ENCODE measurements at places on chromosomes 16 and 17.

- DNase-seq, result no peak
Observed at GRCh38 chr16:63192980-63193379, 1156.7 kb upstream of the CDH8 start.

DNA sequence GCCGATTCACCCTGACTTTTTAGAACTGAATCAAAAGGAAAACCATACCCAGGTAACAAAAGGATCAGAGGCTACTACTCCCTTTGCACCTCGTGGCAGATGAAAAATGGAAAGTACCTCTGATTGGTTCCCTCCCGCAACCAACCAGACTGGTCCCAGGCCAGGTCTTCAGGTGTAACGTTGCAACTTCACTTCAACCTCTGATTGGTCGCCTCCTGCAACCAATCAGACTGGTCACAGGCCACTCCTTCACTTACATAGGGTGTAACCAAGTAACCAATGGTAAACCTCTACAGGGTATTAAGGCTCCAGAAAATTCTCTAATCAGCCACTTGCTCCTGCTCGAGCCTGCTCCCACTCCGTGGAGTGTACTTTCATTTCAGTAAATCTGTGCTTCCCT, 89.4 kb downstream of the ADCY9 start:
- no peak for DNase-seq

- no peak for DNase-seq
Observed at GRCh38 chr16:57314161-57314785, 29.8 kb upstream of the PLLP start.

DNA sequence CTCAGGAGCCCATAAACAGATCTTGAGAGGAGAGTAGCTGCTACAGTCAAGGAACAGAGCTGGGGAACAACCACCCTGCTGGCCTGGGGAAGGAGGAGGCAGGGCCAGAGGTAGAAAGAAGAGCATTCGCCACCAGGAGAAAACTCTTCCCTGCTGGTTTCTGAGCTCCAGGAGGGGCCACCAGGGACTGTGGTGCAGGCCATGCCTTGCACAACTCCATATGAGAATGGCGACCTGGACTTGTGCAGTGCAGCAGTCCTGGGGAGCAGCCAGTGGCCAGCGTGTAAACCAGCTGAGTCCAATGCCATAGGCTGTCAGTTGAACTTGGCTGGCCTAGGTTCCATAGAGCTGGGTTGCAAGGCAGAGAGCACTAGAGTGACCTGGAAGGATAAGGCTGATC, 11.6 kb downstream of the SLC13A2 start:
- DNase-seq, result no peak

GRCh38 chr16:4142268-4142667, 26.0 kb upstream of the ADCY9 start:
- no peak for DNase-seq

- DNase-seq, result no peak
Observed at GRCh38 chr17:42346481-42346880, 41.8 kb downstream of the STAT3 start.

DNA sequence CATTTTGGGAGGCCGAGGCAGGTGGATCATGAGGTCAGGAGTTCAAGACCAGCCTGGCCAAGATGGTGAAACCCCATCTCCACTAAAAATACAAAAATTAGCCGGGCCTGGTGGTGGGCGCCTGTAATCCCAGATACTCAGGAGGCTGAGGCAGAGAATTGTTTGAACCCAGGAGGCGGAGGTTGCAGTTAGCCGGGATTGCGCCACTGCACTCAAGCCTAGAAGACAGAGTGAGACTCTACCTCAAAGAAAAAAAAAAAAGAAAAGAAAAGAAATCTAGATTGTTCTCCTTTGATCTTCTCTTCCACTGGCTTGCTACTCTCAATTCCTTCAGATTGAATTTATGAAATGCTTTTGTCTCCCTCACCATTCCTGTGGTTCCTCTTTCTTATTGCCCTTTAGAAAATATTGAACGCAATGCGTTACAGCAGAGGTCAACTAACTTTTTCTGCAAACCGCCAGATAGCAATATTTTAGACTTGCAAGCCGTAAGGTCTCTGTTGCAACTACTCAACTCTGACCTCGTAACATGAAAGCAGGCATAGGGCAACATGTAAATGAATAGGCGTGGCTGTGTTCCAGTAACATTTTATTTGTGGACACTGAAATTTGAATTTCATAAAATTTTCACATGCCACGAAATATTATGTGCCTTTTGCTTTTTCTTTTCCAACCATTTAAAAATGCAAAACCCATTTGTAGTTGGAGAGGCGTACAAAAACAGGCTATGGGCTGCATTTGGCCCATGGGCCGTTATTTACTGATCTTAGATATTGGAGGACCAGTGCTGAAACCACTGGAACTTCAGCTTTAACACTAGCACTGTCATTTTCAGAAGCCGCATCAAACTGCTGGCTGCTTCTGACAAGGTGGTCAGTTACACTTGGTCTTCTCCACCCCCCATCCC, 24.8 kb downstream of the PITPNC1 start:
- no peak for DNase-seq

- no peak for DNase-seq
Observed at GRCh38 chr17:15351478-15351840, 10.1 kb upstream of the TEKT3 start.

- no peak for DNase-seq
Observed at GRCh38 chr17:80272366-80272765, 11.7 kb downstream of the RNF213 start.

GRCh38 chr17:31476525-31477416, 85.3 kb downstream of the RAB11FIP4 start:
- no peak for DNase-seq

DNA sequence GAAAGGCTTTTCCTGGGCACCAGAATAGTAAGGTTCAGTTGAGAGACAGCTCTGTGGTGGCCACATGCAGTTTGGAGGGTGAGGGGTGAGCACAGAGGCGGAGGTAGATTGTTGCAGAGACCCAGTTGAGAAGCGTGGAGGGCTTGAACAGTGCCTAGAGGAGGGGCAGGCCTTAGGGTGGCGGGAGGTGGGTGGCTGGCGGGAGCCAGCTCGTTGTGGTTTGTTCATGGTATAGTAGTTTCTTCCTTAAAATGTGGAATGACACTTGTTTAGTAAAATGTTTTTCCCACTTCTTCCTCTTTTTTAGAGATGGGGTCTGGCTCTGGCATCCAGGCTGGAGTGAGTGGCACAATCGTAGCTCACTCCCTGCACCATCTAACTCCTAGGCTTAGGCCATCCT, 14.2 kb downstream of the USP10 start:
- DNase-seq, result no peak

GRCh38 chr16:19410435-19411171, 7.1 kb upstream of the TMC5 start:
- DNase-seq, result no peak

- DNase-seq, result peak; percentile 85
Observed at GRCh38 chr17:7403727-7403976, 245 bp downstream of the TMEM256 start.

DNA sequence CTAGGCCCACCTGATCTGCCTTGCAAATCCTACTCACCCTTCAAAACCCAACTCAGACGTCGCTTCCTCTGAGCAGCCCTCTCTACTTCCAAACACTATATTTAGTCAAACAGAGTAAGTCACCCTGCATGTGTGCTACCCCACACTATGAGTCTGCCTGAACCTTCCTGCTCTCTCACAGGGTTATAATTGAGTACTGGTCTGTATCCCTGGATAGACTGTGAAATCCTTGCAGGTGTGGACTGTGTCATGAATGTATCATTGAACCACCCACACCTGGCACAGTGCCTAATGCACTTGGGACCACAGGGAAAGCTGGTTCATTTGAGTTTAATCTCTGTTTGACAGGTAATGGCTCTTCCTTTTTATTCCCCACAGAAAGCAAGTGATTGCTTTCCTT, 3.4 kb downstream of the FBXO39 start:
- no peak for DNase-seq

- no peak for DNase-seq
Observed at GRCh38 chr17:33241390-33241789, 51.7 kb downstream of the ASIC2 start.

DNA sequence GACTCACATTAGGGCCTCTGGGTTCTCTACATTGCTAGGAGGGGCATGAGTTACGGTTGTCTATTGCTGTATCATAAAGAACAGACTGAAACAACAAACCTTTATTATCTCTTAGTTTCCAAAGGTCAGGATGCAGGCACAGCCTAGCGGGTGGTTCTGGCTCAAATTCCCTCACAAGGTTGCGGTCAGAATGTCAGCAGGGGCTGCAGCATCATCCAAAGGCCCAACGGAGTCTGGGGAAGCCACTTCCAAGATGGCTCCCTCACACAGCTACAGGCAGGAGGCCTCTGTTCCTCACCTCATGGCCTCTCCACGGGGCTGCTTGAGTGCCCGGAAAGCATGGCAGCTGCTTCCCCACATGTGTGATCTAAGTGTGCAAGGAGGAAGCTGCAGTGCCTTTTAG, 29.6 kb upstream of the ZFPM1 start:
- DNase-seq, result no peak

DNA sequence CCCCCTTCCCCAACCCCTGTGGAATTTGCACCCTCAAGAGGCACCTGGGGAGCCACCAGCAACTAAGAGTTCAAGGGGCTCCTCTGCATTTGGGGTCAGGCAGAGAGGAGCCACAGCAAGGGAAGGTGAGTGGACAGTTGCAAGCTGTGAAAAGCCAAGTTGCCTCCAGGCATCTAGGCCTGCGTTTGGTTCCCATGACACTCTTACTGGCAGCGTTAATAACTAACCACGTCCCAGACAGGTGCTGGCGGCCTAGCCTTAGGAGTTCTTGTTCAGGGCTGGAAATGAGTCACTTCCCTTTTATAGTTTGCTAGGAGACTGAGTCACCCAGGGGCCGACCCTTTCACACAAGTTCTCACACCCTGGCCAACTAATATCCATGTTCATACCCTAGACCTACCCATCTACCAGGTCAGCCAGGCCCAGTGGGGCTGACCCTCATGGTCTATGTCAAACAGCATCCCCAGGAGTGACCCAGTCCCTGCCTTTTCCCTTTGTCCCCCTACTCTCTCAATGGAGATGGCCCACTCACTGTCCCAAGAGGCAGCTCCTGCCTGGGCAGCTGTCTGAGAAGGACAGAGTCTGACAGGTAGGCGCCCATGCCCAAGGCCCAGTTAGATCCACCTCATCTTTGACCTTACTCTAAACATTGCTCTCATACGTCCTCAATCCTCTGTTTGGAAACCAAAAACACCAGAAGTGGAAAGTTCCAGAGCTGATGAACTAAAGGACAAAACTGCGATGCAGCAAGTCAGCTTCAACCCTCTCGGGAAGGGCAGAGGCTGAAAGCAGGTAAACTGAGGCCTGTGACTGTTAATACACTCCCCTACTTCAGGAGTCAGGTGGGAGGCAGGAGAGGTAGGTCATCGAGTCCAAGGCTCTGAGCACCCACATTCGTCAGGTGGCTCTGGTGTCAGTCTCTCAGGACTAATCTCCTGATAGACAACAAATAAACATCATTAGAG, 300.6 kb downstream of the SOX9 start:
- peak; percentile 91 for DNase-seq

DNA sequence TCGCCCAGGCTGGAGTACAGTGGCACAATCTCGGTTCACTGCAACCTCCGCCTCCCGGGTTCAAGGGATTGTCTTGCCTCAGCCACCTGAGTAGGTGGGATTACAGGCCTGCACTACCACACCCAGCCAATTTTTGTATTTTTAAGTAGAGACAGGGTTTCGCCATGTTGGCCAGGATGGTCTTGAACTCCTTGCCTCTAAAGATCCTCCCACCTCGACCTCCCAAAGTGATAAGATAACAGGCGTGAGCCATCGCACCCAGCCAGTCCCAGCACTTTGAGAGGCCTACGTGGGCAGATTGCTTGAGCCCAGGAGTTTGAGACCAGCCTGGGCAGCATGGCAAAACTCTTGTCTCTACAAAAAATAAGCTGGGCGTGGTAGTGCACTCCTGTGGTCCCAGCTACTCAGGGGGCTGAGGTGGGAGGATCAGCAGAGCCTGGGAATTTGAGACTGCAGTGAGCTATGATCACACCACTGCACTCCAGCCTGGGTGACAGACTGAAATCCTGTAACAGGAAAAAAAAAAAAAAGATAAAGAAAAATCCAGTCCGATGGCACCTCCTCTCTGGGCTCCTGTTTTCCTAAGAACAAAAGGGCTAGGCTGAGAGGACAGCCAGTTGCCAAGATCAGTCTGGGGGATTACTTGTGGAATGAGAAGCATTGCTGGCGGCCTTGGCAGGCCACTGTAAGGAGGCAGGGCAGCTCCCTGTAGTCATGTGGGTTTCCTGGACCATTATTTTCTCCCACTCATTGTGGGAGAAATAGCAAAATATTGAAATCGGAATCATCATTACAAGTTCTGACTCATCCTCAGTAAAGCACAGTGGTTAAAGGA, 3.0 kb upstream of the PIPOX start:
- DNase-seq, result peak; percentile 65

GRCh38 chr17:58969156-58969555, 137.5 kb downstream of the TRIM37 start:
- no peak for DNase-seq

GRCh38 chr17:74157366-74157765, 46.1 kb upstream of the RPL38 start:
- no peak for DNase-seq

DNA sequence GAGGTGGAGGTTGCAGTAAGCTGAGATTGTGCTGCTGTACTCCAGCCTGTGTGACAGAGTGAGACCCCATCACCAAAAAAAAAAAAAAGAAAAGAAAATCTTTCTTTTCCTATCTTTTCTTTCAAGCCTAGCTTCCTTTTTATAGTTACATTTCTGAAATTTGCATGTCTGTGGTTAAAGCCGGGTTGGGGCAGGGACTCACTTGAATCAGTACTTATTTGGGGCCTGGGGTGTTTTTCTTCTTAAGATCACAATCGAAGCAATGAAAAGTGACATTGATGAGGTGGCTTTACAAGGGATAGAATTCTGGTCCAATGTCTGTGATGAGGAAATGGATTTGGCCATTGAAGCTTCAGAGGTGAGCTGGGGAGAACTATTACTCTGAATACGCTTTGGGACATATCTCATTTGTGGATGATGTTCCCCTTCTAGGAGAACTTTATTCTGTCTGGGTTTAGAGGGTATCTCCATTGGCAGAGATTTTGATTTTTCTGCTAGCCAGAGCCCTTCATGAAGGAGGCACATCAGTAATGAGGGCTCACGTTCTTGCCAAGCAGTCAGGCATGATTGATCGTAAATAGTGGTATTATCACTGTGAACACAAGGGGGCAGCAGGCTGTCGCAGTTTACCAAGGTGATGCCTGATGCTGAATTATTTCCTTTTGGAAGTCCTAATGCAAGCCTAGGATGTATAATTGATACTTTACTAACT, 14.3 kb downstream of the KPNB1 start:
- DNase-seq, result peak; percentile 67
